Pons (tissue), 1 donor: ENCODE measurements at places on chromosomes 11 and 22.

- DNase-seq, result no peak
These were observed 17.2 kb downstream of the CREB3L1 start for GRCh38 chr11:46294365-46295309.

GRCh38 chr11:134468081-134468668, 56.1 kb upstream of the B3GAT1 start:
- no peak for DNase-seq

DNA sequence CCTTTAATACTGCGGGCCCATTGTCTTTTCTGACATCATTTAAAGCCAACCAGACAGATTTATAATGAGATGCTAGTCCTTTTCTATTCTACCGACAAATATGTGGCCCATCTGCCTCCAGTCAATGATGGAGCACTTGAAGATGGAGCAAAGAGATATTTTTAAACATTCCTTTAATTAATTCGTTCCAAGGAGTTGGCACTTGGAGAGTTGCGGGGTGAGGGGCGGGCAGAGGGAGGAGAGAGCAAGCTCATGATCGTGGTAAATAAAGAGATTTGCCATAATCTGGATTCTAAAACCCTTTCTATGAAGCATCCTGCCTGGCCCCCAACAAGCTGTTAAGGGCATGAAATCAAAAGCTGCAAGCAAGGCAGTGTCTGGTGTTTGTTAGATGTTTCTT, 5.0 kb downstream of the SLC1A2 start:
- DNase-seq, result no peak

DNA sequence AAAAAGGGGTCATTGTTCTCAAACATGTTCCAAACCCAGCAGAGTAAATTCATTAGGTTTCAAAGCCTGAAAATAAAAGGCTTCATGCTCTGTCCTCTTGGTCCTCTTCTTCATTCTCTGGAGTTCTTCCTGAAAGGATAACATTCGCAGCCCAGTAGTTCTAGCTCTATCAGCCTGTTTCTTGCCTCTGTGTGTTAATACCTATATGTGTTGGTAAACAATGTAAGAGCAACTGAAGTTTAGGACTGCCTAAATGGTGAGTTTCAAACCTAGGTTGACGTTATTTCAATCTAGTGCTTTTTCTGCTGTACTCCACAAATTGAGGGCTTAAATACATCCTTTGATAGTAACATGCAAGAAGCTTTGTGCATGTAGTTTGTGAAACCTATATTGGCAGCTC, 9.4 kb downstream of the AASDHPPT start:
- peak; percentile 42 for DNase-seq

DNA sequence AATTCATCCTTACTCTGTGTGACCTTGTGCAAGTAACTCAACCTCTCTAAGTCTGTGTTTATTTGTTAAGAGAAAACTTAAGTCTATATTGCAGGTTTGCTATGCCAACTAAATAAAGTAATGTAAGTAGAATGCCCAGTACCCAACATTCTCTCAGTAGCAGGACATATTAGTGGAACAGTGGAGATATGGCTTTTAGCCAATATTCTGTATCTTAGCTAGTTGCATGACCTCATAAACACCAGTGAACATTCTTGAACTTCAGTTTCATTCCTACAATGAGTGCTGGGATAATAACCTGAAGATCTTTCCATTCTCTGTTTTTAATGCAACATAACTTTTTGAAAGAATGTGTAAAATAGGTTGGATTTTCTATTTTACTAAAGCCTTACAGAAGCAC, 77.0 kb downstream of the RAB38 start:
- no peak for DNase-seq

- DNase-seq, result no peak
These were observed 17.2 kb downstream of the ADAMTS8 start for GRCh38 chr11:130411223-130411622.

- no peak for DNase-seq
These were observed 38.4 kb upstream of the CLMP start for GRCh38 chr11:123233280-123233974.

GRCh38 chr22:39343259-39344045, 6.3 kb upstream of the SYNGR1 start:
- peak; percentile 71 for DNase-seq

DNA sequence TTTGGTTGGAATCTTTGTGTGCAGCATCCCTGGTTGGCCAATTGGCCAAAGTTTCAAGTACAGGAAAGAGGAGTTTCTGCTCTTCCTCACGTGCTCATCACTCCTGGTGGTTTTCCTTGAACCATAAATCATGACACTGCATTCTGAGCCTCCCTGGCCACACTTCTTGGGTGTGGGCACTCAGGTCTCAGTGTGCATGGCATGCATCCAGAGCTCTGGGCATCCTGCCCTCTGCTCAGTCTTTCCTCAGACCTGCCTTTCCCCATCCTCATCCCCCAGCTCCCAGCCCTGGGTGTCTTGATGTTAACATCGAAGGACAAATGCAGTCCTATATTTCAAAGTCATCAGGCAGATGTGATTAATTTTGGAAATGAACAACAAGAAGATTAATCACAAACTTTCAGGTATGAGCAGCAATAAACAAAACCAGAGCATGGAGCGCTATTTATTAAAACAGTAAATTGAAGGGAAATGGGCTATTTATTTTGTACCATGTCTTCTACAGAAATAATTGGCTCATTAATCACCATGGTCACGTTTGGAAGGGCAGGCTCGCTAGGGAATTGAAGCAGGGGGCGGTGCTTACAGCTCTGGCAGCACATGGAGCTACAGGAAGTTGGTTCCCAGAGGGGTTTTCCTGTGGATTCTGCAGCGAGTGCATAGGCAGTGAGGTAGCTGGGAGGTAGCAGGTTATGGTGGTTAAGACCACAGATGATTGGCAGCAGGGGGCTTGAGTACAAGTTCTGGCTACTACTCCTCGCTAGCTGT, 89.6 kb downstream of the CSNK2A3 start:
- DNase-seq, result no peak

GRCh38 chr22:41762980-41763779, 37.3 kb upstream of the CCDC134 start:
- peak; percentile 7 for DNase-seq

DNA sequence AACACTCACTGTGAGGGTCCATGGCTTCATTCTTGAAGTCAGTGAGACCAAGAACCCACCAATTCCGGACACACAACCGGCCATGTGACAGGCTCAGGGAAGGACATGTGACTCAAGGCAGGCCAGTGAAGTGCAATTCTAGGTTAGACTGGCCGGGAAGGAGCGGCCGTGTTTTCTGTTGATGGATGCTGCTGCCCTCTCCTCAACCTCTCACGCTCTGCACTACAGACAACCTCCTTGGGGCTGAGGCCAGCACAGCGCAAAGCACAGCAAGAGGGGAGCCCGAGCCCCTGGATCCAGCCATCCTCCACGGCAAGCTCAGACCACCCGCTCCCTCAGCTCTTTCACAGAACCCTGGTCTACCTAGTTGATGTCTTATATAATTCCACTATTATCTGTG, 2.8 kb downstream of the NUDT8 start:
- no peak for DNase-seq

GRCh38 chr11:108586600-108586999, 7.0 kb downstream of the EXPH5 start:
- no peak for DNase-seq

DNA sequence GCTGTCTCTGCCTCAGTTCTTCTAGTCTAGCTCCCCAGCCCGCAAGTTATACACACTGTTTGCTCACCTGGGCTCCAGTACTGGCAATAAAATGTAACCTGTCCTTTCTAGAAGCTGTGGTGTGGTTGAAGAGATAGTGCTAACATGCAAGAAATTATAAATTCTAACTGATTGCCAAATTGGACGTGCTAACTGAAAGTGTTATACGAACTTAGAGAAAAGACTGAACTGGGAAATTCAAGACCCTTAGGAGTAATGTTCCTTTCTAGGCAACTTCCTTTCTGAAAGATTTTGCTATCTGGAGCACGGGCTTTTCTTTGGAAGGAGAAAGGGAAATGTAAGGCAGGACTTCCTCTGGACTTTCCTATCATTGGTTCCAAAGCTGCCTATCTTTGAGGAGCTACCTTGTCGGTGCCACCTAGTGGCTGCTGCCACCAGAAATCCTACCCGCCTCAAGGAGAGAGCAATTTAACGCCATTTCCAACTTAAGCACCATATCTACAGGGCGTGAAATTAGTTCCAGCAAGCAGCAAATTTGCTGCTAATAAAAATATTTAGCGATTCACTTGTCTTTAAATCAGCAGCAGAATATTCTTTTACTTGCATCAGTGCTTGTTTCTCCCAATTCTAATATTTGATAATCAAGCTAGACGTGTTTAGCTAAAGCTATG, 12.7 kb upstream of the TMEM218 start:
- peak; percentile 74 for DNase-seq

GRCh38 chr11:116750070-116750718, 22.6 kb downstream of the BUD13 start:
- DNase-seq, result no peak

- peak; percentile 58 for DNase-seq
These were observed 21.7 kb upstream of the HSPA8 start for GRCh38 chr11:123083623-123084029.

- no peak for DNase-seq
These were observed 698 bp downstream of the PAK1 start for GRCh38 chr11:77472991-77473800.

- DNase-seq, result no peak
These were observed 17.7 kb upstream of the RASSF10 start for GRCh38 chr11:12991426-12991825.

- DNase-seq, result no peak
These were observed 45.0 kb downstream of the BCR start for GRCh38 chr22:23225337-23225723.

DNA sequence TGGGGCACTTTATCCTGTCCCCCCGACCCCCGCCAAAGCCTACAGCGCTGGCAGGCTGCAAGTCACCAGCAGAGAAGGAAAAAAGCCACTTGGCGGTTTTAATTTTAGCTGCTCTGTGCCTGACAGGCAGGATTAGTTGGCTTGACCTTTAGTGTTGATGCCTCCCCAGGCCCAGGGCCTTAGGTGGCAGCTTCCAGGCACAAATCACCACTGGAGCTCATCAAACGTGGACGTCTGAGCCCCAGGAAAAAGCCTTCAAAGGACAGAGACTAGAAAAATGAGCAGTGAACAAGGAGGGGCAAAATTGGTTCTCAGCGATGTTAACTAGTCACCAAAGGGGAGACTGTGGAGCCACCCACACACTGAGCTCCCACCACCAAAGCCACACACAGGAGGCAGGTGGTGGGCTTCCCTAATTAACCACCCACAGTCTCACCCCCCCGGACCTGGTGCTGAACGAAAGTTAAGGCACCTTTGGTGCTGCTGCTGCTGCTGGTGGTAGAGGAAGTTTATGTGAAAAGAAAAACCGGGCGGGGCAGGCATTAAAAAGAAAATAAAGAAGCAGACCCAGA, 4.4 kb upstream of the PYGM start:
- no peak for DNase-seq

GRCh38 chr11:86950661-86950995, 4.6 kb downstream of the FZD4 start:
- DNase-seq, result no peak

GRCh38 chr11:101741479-101742175, 157.8 kb upstream of the TRPC6 start:
- DNase-seq, result no peak

DNA sequence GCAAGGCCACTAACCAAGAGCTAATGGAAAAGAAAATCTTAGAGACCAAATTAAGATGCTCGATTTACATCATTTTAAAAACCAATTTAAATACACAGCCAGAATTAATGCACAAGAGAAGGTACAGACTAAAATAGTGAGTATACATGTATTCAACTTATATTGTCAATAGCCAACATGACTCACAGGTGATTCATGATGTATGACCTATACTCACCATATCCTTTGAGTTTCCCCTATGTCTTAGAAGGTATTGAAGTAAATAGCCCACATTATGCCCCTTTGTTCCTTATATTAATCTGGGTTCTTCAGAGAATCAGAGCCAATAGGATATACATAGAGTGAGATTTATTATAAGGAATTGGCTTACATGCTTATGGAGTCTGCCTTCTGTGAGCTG, 97.5 kb upstream of the ANO3 start:
- no peak for DNase-seq

GRCh38 chr11:120073196-120073595, 64.7 kb downstream of the TRIM29 start:
- no peak for DNase-seq

DNA sequence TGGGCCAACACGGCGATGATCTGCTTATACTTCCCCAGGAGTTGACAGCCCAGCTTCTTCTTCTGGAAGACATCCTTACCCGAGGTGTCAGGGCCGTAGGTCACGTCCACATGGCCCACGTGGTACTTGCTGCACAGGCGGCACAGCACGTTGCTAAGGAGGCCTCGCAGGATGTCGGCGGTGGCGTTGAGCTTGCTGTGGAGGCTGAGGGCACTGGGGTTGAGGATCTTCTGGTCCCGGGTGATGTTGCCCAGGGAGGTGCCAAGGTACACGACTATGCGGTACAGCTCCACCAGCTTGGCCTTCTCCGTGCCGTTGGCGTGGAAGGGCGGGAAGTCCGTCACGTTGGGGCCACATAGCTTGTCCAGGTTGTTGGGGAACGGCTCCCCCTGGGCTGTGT, 2.9 kb downstream of the LIF start:
- no peak for DNase-seq

DNA sequence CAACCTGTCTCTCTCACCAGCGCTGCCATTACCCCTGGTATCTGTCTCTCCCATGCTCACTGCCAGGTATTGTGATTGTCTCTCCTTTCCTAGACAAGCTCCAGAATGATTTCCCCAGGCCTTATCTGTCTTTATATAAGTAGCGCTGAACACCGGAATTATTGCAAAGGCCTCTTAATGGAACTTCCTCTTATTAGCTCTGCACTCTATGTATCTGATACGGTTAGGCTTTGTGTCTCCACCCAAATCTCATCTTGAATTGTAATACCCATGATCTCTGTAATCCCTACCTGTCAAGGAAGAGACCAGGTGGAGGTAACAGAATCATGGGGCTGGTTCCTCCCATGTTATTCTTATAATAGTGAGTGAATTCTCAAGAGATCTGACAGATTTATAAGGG, 39.3 kb downstream of the DDI1 start:
- DNase-seq, result no peak

GRCh38 chr11:8309862-8310261, 46.2 kb upstream of the LMO1 start:
- no peak for DNase-seq

DNA sequence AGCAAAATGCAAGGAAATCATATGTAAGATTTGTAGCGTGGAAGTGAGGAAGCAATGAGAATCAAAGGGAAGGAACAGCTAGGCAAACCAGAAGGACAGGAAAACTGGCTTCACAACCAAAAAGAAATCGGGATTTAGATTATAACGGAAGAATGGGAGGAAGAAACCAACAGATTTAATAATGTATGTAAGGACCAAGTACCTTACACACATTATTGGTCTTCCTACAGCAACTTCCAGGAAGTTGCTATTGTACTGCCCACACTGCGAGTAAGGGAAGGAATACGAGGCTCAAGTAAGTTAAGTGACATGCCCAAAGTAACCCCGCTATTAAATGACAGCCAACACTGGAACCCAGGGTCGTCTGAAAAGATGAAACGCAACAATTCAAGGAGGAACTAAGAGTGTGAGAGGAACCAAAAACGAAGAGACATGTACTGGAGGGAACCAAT, 473 bp downstream of the TXN2 start:
- no peak for DNase-seq

GRCh38 chr11:85663080-85663752, 1.7 kb downstream of the CREBZF start:
- no peak for DNase-seq
